Stimulated activated CD4-positive, alpha-beta T cell treated with anti-CD3 and anti-CD28 coated beads, Interleukin-1b, Interleukin-23, amount 100 ng/mL, for 1 hour (primary cell): ENCODE measurements at places on chromosomes 12 and 14.

DNA sequence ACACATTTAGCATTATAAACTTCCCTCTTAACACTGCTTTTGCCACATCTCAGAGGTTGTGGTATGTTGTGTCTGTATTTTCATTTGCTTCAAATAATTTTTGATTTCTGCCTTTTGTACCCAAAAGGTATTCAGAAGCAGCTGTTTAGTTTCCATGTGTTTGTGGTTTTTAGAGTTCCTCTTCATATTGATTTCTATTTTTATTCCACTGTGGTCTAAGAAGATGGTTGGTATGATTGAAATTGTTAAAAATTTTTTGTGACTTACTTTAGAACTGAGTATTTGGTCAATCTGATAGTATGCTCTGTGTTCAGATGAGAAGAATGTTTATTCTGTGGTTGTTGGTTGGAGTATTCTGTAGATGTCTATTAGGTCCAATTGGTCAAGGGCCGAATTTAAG lies 76.4 kb downstream of the IFNG-AS1 start:
- no peak for DNase-seq

- no peak for DNase-seq
Observed at GRCh38 chr12:70971001-70971794, 50.7 kb upstream of the PTPRR start.

DNA sequence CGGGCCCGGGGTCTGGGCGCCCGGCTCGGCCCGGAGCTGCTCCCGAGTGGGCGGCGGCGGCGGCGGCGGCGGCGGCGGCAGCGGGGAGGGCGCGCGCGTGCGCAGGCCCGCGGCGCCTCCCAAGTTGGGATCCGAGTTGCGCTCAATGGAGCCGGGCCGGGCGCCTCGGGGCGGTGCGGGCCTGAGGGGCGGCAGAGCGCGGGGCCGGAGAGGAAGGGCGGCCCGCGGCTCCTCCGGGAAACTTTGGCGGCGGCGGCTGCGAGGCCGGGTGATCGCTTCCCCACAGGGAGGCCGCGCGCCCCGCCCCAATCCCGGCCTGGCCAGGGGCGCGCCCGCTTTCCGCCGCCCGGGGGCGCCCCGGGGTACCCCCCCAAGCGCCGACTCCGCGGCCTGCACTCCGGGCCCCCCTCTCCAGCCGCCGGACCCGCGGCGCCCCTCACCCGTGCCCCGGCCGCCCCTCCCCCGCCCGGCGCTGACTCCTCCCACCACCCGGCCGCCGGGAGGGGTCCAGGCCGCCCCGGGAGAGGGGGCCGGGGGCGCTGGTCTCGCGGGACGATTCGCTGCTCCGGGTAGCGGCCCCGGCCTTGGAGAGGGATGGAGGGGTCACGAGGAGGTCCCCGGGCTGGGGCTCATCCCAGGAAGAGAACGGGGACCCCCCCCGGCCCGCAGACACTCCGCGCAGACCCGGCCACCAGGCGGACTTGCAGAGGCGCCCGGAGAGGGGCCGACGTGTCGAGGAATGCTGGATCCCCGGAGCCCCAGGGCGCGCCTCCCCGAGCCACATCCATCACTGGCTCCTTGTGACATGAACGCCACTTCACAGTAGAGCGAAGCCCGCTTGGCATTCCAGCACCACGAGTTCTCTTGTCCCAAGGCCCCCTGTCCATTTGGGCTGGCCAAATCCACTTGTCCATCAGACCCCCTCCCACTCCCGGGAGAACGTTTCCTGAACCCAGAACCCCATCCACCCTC lies at the start of gene RILPL1:
Gene RILPL1 (minus strand): TSS at position 48 of the 972 bp plus-strand sequence. CDS start 237 bp downstream, outside the sequence.
- peak; percentile 21 for DNase-seq

- DNase-seq: no peak
Observed at GRCh38 chr12:94732367-94732990, 82.1 kb upstream of the TMCC3 start.

DNA sequence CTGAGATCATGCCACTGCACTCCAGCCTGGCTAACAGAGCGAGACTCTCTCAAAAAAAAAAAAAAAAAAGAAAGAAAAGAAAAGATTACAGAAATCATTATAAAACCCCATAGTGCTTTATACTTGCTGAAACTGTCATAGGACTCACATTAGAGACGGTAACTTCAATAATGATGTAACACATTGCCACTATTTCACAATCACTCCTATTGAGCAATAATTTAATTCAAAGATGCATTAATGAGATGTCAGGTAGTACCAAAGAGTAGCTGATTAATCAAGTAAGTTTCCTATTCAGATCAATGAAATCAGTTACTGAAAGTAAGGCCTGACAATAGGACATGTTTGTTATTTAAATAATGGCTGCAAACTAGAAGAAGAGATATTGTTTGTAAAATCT lies 751.5 kb upstream of the ALG10B start:
- no peak for DNase-seq

- DNase-seq: no peak
Observed at GRCh38 chr12:33514893-33515292, 75.3 kb upstream of the SYT10 start.

DNA sequence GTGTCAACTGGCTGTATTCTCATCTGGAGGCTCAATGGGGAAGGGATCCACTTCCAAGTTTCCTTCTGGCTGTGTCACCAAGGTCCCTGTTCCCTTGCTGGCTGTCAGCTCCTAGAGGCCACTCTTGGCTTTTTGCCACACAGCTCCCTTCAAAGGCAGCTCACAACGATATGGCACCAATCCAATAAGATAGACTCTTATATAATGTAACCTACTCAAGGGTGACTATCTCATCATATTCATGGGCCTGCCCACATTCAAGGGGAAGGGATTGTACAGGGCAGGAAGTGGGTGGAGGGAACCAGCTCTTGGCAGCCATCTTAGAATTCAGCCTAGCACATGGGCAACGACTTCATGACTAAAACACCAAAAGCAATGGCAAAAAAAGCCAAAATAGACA lies 98.7 kb upstream of the PLXNC1 start:
- DNase-seq: no peak

DNA sequence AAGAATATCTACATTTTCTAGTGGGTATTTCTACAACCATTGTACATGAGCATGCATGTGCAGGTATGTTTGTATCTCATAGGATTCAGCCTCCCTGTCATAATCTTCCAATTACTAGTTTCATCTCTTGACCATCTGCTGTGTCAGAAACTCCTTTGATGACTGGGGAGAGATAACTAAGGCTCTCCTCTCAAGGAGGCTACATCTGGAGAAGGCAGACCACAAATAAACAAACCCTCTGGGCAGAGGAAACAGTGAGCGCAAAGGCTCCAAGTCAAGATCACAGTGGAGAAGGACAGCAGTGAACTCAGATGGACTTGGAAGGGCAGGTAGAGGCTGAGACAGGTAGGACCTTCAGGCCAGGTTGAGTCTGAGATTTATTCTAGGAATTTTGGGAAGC lies 166.4 kb downstream of the PELI2 start:
- no peak for DNase-seq

DNA sequence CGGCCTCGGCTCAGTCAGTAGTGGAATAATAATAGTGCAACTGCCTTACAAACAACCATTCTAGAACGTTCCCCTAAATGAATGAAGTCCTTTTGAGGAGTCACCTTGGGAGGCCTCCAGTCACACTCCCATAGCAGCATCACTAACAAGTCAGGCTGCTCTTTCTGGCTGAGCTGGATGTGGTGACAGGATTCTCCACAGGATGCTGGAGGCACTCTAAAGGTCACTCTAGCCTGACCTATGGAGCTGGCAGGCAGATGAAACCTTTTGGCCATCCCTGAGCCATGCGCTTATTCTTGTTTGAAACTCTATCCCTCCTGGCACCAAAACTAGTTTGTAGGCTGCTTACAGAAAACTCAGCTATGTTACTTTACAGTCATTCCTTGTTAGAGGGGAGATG lies 17.9 kb upstream of the TFCP2 start:
- no peak for DNase-seq

GRCh38 chr12:57029457-57029856 lies 13.1 kb upstream of the TAC3 start:
- DNase-seq: no peak

DNA sequence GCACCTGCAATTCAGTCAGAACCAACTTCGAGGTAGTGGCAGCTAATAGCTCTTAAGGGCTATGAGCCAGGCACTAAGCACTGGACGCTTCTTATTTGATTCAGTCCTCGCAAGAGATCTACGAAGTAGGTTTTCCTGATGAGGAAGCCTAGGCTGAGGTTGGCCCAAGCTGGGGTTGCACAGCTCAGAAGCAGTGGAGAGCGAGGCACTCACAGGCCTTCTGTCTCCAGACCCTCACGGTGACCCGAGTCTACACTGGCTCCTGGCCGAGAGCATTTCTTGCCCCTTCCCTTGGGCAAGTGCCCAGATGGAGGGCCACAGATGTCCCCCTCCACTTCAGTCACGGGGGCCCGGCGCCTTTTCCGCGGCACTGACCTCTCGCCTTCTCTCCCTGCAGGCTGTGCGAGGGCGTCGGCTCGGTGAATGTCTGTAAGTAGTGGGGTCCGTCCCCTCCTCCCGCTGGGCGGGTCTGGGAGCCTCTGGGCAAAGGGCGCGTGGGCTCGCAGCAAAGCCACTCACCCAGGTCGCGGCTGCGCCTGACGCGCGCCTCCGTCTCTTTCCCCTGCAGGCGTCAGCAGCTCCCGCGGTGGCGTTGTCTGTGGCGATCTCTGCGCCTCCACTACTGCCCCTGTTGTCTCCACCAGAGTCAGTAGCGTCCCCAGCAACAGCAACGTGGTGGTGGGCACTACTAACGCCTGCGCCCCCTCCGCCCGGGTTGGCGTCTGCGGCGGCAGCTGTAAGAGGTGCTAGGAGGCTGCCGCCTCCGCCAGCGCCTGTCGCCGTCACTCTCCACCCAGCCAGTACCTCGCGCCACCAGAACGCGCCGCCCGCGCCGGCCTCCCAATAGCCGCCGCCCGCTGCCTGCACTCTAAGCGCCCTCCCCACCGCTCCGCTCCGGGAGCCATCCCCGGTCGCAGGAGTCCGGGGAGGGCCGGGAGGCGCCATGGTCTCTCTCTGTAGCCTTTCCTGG lies 13.1 kb downstream of the KRT83 start:
- DNase-seq: no peak

- DNase-seq: no peak
Observed at GRCh38 chr12:44708218-44708617, 167.9 kb downstream of the NELL2 start.

GRCh38 chr14:91418387-91419043 lies 895 bp upstream of the CCDC88C start:
- no peak for DNase-seq

DNA sequence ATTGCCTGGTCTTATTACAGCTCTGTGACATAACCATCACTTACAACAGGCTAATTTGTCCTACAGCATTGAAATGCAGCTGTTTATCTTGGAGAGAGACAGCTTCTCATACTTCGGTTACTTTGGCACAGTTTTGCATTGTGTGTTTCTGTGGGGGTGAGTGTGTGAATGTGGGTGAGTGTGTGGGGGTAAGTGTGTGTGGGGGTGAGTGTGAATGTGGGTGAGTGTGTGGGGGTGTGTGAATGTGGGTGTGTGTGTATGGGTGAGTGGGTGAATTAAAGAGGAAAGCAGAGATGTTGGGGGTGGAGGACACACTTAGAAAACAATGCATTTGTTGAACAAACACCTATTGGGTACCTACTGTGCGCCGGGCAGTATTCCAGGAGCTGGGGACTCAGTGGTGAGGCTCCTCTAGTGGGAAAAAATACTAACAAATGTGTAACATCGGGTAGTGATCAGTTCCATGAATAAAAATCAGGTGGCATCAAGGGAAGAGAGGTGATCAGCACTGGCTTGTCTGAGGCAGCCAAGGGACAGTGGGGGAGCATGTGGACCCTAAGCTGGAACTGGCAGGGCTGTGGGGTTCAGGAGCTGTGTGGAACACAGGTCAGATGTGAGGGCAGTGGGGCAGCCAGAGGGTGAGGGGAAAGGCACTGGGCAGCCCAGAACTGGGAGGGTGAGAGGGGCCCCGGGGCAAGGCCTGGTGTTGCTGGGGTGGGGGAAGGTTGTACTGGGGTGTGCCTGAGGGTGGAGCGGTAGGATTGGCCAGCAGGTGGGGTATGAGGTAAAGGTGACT lies 44.1 kb upstream of the AMN start:
- DNase-seq: no peak

DNA sequence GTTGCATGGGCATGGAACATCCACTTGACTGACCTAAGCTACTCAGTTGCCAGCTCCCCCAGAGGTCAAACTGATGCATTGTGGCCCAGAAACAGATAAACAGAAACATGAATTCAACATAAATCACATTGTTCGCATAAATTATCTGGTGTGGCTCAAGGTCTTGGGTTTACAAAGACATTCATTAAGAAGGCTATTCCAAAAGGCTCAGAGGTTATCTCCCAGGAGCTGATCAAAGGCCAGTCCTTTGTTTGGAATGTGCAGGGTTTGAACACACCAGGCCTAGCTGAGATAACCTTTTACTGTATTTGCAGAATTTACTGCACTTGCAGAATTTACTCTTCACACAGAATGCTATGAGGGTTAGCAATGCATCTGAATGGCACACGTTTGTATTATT lies 96.4 kb upstream of the DCD start:
- DNase-seq: no peak

- DNase-seq: no peak
Observed at GRCh38 chr12:67651132-67651695, 2.7 kb downstream of the DYRK2 start.

- no peak for DNase-seq
Observed at GRCh38 chr14:77580964-77581505, 35.4 kb downstream of the SPTLC2 start.

GRCh38 chr12:18926188-18926587 lies 188.3 kb downstream of the CAPZA3 start:
- no peak for DNase-seq

DNA sequence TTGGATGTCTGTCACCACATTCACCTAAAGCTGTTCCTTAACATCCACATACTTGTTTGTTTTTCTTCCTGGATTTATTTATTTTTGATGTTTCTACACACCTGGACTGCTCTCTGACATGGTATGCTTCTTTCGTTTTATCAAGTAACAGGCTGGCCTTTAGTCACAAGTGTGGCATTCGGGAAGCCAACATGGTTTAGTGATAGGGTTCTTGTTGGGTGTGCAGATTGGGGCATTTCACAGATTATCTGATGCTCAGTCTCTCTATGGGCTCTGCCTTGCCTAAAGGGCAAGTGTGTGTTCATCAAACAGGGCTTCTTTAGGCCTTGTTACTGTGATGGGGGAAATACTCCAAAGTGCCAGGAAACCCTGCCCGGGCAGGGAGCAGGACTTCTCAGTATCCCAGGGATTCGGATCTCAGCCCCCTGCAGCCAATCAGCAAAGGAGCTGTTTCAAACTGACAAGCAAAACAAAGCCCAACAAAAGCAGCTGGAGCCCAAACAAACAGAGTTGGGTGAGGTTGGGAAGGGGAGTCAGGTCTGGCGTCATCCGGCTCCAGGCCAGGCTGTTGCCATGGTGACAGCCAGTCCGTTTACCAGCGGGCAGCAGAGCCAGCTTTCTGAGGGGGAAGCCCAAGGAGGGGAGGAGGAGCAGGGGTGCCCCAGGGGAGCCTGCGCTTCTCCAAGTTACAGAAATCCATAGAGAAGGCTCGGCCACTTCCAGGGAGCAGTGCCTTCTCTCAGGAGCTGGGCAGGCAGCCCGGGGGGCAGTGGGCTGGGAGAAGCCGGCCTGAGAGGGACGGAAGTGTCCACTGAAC lies 31.9 kb downstream of the FOS start:
- DNase-seq: no peak

- DNase-seq: no peak
Observed at GRCh38 chr12:122724641-122725243, 5.9 kb downstream of the HCAR1 start.
